Nucleus accumbens (tissue), 56 donors: ENCODE measurements at places on chromosomes 6 and 20.

GRCh38 chr6:113680301-113680700 is 176.8 kb upstream of the MARCKS start:
- no peak for DNase-seq

DNA sequence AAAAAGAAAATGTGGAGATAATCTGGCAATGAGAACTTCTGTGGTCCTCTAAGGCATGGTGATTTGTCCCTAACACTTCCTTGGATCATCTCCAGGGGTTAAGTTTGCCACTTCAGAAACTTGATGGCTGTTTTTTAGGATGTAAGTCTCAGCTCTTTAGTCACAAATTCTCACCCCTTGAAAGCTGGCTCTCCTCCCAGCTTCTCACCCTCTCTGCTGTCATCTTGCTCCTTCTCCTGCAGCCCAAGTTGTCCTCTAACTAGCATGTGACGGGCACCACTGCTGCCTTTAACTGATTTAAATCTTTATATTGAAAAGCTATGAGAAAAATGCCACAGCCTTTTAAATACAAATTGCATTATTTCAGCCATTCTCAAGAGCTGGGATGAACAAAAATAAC is 107.8 kb downstream of the MAP3K5 start:
- DNase-seq: no peak

DNA sequence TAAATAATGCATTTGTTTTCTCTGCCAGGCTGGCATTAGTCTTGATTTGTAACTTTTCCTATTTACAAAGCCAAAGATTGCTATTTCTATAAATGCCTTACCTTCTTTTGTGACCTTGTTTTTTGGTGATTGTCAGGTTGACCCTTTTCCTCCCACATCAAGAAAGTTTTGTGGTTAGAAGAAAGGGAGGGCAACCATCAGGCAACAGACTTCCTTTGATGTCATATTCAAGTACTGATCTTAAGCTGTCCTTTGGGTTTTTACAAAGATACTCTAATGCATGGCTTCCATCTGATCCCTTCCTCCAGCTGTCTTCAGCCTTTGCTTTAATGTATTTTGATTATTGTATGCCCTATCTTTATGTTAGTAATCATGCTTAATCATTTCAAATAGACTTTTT is 23.9 kb downstream of the RNF217 start:
- no peak for DNase-seq

DNA sequence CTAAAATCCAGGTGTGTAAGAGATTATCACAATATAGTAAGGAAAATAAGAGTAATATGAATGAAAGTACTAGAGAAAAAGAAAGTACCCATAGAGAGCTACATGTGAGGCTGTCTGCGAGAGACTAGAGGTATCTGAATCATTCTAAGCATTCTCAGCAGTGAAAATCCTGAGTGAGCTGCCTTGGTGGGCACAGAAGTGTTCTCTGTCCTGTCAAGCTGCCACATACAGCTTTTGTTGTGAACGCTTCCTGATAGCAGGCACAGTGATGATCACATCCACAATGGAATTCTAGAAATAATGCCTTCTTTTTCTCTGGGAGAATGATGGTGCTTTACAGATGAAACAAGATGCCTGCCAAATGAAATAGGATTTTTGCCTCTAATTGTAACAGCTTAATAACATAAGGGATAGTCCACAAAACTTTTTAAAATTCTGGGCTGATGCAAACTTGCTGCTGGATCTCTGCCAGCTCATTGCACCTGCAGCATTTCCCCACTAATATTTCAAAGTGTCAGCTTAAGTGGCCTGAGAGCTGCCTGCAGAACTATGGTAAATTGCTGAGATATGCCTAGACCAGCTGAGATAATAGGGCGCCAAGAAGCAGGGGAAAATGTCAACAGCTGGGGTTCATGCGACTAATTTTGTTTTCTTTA is 620.5 kb downstream of the DOK5 start:
- DNase-seq: no peak

DNA sequence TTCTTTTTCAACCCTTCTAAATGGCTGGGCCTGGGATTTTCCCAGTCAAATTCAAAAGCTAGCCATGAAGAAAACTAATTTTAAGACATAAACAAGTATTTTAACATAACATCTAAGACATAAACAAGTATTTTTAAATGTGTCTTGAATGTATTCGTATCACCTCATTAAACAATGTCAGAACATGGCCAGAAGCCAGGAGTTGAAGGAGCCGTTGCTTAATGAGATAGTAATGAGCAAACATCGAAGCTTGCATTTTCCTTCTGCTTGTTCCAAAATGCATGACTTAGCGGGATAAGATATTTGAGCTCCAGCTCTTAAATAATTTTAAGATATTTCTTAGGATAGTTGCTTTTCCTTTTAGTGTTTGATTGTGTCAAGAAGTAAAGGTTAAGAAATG is 4.2 kb upstream of the RNF182 start:
- no peak for DNase-seq

- DNase-seq: no peak
Measured at GRCh38 chr20:17520583-17520982, 10.6 kb downstream of the BFSP1 start.

DNA sequence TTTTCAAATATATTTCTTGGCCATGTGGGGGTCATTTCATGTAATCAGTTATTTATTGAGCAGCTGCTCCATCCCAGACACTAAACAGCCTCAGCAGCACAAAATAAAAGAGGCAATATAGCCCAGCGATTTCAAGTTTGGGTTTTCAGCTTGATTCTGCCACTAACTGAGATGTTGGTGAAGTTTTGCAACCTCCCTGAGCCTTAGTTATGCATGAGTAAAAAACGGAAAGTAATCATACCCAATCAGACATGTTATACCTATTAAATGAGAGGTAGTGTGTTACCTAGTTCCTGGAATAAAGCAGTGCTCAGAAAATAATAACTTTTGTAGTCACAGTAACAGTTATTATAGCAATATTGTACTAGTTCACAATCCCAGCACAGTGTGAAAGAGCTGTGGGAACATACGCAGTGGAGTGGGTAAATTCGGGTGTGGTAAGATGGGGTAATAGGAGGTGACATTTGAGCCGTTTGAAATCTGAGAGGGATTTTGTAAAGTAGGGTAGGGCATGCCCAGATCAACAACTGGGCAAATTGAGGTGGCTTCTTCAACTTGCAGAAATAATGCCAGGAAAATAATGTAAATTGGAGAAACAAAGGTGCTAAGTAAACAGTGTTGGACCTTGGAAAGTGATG is 1.5 kb downstream of the SLC9A8 start:
- no peak for DNase-seq

- no peak for DNase-seq
Measured at GRCh38 chr20:22962567-22963439, 72.3 kb upstream of the SSTR4 start.

- no peak for DNase-seq
Measured at GRCh38 chr6:157528931-157529653, 148.1 kb downstream of the ZDHHC14 start.

DNA sequence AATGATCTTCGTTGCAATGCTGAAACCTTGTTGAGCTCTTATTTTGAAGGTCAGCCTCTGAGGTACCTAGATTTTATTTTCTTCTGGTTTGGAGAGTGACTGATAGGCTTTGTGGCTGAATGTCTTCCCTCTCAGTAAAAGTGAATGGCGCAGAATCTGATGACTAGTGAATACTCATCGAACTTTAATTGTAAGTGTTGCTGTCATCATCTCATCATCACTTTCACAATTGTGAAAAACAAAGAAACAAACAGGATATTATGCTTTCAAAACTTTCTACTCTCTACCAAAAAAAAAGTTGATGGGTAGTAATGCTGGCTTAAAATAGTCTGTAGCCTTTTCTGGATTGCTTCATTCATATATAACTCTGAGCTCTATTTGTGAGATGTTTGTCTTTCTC is 239.5 kb upstream of the RAB32 start:
- no peak for DNase-seq

- no peak for DNase-seq
Measured at GRCh38 chr20:22719167-22719591, 134.8 kb upstream of the FOXA2 start.

- no peak for DNase-seq
Measured at GRCh38 chr6:76275746-76276145, 203.3 kb upstream of the IMPG1 start.

DNA sequence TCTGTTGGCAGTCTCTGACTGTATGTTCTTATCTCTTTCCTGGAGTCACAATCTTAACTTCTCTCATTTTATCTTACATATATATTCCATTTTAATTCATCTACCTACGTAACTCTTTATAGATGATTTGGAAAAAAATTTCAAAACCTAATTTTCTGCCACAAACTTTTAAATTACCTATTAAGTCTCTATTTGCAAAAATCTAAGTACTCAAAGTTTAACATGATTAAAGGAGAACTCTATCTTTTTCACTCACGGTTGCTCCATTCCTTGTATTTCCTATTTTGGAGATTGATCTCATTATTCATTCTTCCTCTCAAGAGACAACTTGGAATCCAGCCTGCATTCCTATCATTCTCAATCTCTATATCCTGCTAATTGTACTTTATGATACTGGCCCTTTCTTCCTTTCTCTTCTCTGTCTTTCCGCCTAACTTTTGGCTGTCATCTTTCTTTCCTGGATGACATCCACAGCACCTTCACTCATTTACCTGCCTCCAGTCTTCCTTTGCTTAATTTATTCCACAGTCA is 1071.1 kb upstream of the CITED2 start:
- no peak for DNase-seq

DNA sequence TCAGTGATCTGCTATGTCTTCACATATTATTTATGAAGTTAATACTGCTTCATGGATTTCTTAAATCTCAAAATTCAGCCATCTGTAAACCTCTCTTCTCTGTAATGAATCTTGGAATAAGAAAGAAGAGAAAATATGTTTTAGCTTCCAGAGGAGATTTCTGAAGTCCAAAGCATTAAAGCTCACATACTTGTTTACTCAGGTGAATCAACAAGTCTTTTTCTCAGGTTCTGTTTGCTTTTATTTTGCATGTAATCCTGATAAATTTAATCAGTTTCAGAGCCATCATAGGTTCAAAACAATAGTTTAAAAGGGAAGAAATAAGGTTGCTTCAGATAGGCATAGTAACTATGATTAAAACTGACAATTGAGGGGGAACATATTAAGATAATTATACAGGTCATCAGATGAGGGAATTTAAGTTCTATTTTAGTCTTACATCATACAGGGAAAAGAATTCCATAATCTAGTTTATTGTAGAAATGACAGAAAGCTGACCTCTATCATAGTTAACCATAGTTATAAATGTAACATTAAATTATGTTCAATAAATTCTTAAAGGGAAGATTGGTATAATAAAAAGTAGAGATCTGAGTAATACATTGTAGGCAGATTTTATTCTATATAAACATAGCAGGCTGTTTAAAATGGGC is 716.2 kb downstream of the EYS start:
- DNase-seq: no peak

DNA sequence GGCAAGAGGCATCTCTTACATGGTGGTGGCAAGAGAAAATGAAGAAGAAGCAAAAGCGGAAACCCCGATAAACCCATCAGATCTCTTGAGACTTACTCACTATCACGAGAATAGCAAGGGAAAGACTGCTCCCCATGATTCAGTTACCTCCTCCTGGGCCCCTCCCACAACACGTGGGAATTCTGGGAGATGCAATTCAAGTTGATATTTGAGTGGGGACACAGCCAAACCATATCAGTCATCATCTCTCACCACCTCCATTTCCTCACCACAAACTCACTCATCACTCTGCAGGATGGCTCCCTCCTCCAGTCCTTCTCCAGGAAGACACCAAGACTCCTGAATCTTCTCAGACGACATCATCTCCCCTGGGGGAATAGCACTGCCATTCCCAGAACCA is 25.8 kb upstream of the SLC16A10 start:
- no peak for DNase-seq

- DNase-seq: no peak
Measured at GRCh38 chr20:7113577-7114466, 346.3 kb downstream of the BMP2 start.

DNA sequence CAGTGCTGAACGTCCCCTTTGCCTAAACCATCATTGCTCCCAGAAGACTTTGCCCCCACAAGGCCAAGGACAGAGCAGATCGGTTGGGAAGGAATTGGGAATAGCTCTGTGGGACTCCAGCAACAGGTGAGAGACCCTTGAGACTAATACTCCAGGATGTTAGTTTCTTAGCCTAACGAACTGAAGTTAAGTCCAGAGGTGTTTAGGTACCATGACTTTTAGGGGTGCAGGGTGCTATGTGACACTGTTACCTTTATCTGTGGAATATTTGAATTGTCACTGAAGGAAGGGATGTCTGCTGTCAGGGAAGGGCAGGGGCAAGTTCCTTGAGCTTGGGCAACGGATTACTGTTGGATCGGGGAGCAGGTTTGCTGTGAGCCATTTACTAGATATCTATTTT is 1.9 kb downstream of the BLCAP start:
- no peak for DNase-seq

- no peak for DNase-seq
Measured at GRCh38 chr6:70264306-70264705, 38.6 kb downstream of the COL9A1 start.

GRCh38 chr6:12533586-12533985 is 183.0 kb upstream of the PHACTR1 start:
- DNase-seq: no peak

GRCh38 chr20:46324960-46325703 is 16.8 kb upstream of the CDH22 start:
- DNase-seq: no peak

DNA sequence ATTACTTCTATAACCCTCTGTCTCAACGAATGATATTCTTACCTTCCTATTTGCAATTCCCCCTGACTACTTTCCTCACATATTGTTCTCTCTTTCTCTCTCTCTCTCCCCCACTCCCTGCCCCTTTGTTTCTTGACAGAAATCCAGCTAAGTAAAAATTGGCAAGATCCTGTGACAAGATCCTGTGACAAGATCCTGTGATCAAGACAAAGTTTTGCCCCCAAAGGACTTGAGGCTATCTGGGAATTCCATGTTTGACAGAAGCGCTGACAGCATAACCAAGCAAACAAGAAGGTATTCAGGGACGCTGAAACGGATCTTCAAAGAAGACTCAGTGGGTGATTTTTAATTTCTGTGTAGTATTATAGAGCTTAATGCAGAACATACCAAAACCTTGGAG is 5.5 kb upstream of the HBS1L start:
- no peak for DNase-seq

DNA sequence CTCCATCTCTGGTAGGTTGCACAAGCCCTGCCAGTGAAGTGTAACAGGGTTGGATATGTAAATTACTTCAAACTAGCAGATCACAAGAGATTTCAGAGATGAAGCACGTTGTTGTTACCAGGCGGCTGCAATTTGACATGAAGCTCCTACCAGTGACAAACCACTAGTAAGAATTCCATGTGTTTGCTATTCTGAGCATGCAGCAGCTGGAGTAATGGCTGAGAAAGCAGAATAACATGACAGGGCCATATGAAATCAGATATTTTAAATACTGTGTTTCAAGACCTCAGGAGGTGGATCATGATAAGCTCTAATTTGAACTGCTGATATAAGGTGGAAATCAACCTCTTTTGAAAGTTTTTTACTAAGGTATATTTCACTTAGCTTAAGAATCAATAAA is 11.4 kb downstream of the RIN2 start:
- no peak for DNase-seq

- DNase-seq: no peak
Measured at GRCh38 chr6:39867592-39867991, 66.7 kb downstream of the MOCS1 start.
